ENCODE measurements at places on chromosomes 13 and 19.

DNA sequence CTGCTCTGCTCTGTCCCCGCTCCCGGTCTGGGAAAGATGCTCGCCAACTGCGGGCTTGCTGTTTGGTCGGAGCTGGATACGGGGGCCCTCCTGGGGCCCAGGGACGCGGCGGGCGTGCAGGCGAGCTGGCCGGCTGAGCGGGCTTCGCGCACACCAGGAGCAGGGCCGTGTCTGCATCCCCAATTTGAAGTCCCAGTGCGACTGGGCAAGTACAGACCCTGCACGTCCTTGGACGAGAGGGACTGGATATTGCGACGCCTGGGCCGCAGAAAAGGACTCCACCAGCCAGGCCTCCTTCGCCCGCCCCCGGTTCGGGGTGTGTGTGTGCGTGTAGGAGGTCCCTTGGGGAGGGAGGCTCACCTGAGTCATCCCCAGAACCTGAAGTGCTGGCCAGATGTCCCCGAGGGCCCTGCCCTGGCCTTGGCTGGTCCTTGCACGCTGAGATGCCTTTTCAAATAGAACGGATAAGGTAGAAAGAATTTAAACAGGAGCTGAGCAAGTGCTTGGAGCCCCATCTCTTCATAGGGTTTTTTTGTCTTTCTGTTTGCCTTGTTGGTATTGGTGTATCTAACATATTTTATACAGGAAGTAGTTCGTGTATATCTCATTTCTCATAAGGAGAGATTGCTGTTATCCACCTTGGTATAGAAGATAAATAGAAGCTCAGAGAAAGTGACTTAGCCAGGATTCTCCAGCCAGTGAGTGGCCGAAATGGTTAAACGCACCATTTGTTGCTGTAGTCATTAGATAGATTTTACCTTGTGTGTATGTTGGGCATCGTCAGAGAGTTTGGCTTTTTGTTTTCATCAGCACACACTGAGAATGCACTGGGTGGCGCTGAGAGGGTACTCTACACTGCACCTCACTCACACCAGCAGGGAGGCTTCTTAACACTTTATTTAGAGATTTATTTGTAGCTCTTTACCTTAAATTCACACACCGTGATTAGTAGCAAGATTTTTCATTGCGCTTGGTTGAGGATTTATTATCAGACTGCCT, 1.1 kb downstream of the NAXD start:
- peak; percentile 5 for DNase-seq

GRCh38 chr13:24199016-24199415, 38.5 kb downstream of the SPATA13 start:
- DNase-seq: no peak

- DNase-seq: no peak
Measured at GRCh38 chr19:44332145-44332544, 24.3 kb downstream of the ZNF112 start.

GRCh38 chr13:26502826-26503225, 54.7 kb upstream of the WASF3 start:
- no peak for DNase-seq

DNA sequence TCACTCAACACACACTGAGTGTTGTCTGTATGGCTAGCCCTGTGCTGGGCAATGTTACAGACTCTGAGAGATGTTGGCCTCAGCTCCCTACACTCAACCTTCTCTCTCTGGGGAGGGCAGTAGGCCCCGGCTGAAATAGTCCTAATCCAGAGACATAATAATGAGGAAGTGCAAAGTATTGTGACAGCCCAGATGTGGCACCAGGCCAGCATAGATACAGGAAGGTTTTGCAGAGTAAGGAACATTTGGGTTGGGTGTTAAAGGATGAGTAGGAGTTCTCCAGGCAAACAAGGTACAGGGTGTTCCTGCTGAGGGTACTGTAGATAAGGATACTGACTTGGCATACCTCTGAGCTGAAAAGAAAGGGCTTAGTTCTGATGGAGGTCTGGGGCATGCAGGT, 2.4 kb downstream of the LIN7B start:
- no peak for DNase-seq

DNA sequence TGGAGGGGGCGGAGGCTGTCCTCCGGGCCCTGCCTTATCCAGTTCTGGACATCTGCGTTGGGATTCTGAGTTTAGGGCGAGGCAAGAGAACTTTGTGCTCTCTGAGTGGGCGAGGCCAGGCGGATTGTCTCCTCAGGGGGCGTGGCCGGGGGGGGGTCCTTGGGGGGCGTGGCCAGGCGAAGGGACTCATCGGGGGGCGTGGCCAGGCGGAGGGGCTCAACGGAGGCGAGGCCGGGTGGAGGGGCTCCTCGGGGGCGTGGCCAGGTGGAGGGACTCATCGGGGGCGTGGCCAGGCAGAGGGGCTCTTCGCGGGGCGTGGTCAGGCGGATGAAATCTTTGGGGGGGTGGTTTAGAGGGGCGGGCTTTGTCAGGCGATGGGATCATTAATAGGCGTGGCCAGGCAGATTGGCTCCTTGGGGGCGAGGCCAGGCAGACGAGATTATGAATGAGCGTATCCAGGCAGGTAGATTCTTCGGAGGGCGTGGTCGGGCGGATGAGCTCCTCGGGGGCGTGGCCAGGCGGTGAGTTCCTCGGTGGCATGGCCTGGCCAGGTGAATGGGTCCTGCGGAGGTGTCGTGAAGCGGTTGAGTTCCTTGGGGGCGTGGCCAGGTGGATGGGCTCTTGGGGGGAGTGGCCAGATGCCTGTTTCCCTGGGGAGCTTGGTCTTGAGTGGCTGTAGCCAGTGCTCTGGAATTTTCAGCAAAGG, 10.3 kb upstream of the CACNG7 start:
- no peak for DNase-seq

DNA sequence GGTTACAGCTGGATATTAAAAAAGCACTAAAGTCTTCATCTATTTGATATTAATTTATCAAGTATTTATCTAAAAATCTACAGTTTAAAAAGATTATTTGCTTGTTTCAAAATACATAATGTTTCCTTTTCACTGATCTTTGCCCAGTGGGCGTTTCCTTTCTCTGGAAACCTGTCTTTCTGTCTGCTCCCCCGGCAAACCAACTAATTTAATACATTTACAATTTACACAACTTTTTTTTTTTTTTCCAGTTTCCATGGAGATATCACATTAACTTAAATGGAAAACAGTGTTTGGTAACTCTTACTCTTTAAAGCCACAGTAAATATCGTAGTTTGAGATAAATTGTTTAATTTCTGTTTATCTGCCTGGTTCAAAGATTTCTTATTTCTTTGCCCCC, 5.3 kb downstream of the GPC6 start:
- no peak for DNase-seq

DNA sequence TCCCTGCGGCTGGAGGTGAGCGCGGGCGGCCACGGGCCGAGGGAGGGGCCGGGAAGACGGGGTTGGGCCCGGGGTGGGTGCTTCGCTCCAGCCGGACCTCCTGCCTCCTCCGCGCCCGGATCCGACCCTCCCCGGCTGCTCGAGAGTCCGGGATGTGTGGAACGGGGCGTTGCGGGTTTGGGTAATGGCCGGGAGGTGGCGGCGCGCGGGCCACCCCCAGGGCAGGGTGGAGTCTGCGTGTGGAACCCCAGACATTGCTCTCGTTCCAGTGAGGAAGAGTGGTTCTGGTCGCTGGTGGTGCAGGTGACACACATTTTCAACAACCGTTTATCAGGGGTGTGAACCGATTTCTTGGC, 38.8 kb downstream of the ARHGEF7 start:
- DNase-seq: peak; percentile 8

DNA sequence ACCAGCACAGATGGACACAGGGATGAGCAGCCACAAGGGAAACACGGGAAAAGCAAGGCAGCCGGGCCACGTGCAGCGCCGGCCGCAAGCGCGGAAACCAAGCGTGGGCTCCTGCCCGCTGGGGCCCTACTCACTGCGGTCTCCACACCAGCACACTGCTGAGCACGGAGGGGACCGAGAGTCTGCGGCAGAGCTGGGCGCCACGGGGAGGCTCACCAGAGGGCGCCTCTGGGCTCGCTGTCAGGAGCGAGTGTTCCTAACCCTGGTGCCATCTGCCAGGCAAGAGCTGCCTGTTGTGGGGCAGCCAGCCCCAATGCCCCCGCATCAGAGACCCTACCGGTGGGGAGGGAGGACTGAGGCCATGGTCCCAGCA, 26.5 kb downstream of the MPND start:
- DNase-seq: peak; percentile 48

GRCh38 chr19:13825489-13826441, 30.5 kb downstream of the ZSWIM4 start:
- no peak for DNase-seq

- DNase-seq: no peak
Measured at GRCh38 chr19:10120538-10121189, 965 bp upstream of the EIF3G start.

DNA sequence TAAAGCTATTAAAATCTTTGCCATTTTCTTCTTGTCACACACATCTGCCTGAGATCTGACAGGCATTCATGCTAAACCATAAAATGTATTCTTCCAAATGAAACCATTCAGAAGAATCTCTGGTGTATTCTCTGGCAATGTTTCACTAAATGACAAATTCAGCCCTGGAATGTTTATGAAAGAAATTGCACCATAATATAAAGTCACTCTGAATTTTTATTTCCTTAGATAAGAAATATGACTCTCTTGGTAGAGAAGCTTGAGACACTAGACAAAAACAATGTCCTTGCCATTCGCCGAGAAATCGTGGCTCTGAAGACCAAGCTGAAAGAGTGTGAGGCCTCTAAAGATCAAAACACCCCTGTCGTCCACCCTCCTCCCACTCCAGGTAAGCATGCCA, 14.3 kb downstream of the OLFM4 start:
- no peak for DNase-seq

GRCh38 chr19:40367577-40368434, 19.3 kb downstream of the PLD3 start:
- no peak for DNase-seq

GRCh38 chr19:55581823-55582223, 1.2 kb upstream of the ZNF579 start:
- DNase-seq: no peak

DNA sequence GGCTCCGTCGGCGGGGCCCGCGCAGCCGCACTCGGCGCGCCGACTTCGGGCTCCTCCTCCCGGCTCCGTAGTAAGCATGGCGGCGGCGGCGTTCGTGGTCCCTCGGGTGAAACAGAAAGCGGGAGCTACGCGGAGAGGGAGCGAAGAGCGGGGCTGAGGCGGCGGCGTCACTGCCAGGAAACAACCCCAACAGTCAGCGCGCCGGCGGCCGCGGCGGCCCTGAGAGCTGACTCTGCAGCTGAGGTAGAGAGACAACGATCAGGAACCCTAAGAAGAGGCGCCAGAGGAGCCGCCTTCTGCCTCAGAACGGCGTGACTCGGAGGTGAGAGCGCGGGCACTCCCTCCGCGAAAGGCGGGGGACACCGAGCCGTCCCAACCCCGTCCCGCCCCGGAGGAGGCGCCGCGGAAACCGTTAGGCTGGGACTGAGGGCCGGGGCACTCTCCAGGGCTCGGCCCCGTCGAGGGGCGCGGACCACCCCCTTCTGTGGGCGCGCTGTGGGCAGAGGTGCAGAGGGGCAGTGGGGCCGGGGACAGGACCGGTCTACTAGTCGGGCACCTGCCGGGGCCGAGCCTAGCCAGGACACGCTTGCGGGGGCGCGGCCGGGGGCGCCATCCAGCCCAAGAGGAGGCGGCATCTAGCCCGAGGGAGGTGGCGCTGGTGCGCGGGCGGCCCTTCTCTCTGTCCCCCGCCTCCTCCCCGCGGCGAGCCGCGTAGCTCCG, at the start of gene FNDC3A:
TSS of gene FNDC3A (plus strand) at position 57 of the 720 bp plus-strand sequence. CDS start 30,279 bp downstream, outside the sequence.
- peak; percentile 71 for DNase-seq

GRCh38 chr13:113742000-113742441, 17.0 kb upstream of the TMEM255B start:
- DNase-seq: no peak

GRCh38 chr13:94825507-94825906, 113.2 kb upstream of the SOX21 start:
- DNase-seq: no peak

DNA sequence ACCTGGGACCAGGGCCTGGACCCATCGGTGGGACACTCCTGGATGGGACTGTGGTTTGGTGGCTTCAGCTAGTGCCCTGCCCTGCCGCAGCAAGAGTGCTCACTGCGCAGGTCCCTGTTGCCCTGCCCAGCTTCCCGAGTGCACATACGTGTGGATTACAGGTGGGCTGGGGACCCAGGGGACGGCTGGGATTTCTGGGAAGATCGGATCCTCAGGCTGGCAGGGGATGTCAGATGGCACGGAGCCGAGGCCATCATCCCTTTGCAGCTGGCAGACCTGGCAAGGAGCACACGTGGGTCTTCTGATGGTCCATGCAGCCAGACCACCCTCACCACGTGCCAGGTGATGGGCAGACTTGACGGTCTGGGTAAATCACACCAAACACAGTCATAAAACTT, 69.3 kb downstream of the CHST8 start:
- no peak for DNase-seq
